Left colon (tissue), 2 donors: ENCODE measurements at places on chromosomes 7 and 10.
A peak's percentile ranks its signal among the peaks of the same experiment; 100 is the strongest.

DNA sequence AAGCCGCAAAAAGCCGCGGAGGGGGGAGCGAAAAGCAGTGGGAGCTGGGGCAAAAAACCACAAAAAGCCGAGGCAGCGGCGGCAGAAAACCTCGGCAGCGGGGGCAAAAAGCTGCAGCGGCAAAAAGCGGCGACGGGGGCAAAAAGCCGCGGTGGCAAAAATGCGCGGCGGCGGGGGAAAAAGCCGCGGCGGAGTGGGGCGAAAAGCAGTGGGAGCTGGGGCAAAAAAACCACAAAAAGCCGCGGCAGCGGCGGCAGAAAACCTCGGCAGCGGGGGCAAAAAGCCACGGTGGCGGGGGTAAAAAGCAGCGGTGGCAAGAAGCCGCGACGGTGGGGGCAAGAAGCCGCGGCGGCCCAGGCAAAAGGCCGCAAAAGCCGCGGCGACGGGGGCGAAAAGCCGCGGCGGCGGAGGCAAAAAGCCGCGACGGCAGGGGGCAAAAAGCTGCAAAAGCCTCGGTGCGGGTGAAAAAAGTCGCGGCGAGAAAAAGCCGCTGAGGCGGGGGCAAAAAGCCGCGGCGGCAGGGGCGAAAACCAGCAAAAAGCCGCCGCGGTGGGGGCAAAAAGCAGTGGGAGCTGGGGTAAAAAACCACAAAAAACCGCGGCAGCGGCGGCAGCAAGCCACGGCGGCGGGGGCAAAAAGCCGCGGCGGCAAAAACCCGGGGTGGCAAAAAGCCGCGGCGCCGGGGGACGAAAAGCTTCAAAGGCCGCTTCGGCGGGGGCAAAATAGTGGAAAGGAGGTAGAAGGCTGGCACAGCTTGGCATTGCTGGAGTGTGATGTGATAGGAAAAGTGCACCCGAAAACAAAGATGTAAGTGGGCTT lies 135.9 kb downstream of the ZNF92 start:
- peak; percentile 7 for DNase-seq

GRCh38 chr7:127081539-127081938 lies 171.2 kb downstream of the GRM8 start:
- no peak for DNase-seq

DNA sequence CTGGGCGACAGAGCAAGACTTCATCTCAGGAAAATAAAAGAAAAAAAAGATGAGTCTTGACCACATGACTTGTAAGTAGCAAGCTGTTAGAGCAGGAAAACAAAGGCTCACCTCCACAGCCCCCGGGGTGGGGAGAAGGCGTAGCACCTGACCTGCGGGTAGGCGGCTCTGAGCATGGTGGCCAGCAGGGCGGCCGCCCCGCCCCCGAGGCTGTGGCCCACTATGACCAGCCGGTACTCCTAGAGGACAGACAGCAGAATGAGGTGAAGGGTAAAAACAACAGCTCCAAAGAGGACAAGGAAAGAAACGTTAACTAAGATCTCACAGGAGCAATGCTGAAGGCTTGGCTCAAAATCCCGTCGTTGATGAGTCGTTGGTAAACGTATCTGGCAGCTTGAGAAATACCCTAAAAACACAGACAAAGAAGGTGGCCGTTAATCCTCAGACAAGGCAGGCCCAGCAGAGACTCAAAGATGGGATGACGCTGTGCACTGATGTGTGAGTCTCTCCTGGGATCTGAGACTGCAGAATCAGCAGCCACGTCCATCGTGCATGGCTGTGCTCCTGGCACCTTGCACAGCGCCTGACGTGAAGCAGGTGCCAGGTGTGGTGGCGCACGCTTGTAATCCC lies 31.1 kb downstream of the DAGLB start:
- no peak for DNase-seq

DNA sequence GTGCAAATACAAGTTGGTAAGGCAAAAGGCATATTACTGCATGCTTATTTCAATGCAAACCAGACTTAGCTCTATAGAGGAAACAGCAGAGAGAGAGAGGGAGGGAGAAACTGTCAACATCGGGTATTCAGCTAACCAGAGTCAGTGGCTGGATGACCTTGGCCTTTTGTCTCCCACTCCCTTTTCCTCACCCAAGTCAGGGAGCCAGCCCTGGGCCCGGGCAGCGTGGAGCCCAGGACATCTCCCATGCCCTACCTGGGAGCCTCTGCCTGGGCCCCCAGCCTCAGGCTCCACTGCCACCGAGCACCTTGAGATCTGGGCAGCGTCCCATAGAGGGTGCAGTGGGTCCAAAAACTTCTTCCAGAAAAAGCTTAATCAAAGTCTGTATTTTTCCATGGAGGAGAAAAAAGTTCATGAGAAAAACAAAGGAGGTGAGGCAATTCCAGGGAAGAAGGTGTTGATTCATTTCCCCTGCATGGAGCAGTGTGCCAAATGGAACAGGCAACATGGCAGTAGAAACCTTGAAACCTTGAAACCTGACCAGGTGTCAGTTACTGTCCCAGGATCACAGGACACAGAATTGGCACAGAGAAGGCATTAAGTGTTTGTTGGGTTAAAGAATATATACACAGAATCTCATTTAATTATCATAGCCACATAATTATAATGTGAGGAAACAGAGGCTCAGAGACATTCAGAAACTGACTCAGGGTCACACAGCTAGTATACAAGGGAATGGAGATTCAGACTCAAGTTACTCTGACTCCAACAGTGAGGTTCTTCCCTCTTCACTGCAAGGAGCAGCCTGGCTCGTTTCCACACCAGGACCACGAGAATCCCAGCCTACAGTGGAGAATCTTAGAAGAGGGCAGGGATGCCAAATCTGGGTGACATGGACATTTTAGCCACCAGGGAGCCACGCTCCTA lies 5.8 kb upstream of the NCOA4 start:
- no peak for DNase-seq

DNA sequence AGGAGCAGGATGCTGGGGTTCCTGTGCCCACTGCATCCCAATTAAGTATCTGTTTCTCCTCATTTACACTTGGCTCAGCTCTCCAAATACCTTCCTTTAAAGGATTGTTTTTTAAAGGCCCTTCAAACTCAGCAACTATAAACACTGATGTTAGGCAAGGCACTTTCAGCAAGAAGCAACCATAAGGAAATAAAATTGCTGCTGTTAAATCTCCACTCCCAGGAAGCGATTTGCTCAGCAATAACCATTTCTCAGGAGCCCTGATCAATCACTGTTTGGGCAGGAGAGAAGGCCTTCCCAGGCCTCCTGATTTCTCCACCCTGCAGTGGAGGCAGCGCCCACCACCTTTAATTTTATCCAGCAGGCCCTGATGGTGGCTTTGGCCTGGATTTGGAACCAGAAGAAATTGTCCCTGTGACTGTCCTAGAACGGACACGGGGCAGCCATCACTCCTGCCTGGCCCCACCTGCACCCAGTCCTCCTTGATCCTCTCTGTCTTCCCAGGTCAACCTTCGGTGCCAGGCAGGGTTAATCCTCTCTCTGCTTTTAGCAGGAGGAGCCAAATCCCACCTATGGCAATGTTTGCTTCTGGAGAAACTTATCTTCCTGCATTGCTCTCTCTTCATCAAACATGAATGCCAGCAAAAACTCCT lies 199.8 kb downstream of the PLXNA4 start:
- no peak for DNase-seq

GRCh38 chr10:122514045-122514840 lies 46.3 kb upstream of the DMBT1 start:
- no peak for DNase-seq

GRCh38 chr7:44218418-44219201 lies 17.8 kb downstream of the YKT6 start:
- DNase-seq, result peak; percentile 12
